ENCODE measurements at places on chromosomes 6 and 20.

GRCh38 chr20:21315138-21315537 lies 12.0 kb downstream of the XRN2 start:
- no peak for DNase-seq

DNA sequence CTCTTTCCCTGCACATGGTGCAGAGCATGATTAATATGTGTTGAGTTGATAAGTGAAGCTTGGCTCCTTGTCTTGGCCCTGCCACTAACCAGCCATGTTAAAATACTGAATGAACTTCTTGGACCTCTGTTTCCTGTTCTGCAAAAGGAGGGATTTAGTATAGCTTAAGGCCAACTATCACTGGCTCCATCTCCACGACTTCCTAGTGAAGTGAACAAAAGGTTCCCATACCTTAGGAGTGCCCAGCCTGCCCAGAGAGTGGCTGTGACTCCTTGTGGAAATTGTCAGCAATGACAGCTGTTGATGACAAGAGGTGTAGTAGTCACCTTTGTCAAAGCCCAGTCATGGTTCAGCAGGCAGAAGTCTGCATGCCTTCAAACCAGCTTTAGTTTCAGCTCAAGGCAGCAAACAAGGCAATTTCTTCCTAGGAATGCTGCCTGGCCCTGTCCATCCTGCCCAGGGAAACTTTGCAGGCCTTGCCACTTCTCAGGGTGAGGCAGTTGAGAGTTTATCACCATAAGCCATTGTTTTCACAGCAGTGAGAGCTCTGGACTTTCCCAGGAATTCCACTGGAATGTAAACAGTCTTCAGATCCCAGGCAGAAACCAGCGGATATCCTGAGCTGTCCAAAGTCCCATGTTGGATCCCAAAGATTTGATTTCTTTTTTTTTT lies 169.7 kb upstream of the TNFAIP3 start:
- peak; percentile 76 for DNase-seq

DNA sequence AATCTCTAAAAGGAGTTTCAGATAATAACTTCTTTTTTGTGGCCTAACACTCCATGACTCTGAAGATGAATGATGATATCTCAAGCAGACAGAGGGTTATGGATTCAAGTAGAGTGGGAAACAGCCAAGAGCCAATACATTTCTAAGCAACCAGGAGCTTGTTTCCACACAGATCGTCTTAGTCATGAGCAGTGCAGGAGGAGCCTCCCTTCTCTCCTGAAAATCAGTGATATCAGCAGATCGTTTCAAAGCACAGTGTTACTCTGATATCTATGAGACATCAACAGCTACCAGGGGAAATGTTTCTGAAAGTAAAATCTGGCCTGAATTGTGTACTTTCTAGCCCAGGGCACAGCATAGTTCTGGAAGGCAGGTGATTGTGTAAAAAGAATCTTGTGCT lies 11.5 kb downstream of the ADGRG6 start:
- no peak for DNase-seq

DNA sequence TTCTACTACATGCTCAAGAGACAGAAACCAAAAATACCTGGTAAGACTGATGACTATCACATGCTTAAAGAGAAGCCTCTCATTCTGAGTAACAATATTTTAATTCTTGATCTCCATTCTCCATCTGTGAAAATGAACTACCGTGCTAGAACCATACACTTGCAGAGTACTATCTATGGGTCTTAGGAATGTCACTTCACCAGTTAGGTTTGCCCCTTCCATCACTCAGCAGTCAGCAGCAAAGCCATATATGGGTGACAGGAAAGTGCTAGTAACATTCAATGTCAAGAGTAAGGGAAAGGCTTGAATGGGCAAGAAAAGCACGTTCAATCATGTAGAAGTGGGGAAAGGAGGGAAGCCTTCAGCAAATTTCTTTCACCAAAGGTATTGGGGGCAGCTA lies 2.3 kb downstream of the DNAAF9 start:
- no peak for DNase-seq
